ENCODE measurements at places on chromosomes 5 and 9.
A peak's percentile ranks its signal among the peaks of the same experiment; 100 is the strongest.

DNA sequence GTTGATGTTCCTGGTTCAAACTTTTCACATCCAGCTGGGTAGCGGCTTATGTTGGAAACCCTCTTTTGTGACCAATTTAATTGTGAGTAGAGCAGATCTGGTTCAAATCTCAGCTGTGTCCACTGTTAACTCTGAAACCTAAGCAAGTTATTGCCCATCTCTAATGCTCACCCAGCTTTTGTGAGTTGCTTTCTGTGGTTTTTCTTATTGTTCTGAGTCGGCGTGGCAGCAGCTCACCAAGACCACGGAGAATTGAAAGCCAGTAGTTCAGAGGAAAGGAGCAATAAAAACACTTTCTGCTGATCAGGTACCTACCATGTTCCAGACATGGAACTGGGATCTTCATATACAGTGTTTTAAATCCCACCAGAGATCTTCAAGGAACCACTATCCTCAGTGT, 114.4 kb downstream of the DOCK2 start:
- DNase-seq: no peak

DNA sequence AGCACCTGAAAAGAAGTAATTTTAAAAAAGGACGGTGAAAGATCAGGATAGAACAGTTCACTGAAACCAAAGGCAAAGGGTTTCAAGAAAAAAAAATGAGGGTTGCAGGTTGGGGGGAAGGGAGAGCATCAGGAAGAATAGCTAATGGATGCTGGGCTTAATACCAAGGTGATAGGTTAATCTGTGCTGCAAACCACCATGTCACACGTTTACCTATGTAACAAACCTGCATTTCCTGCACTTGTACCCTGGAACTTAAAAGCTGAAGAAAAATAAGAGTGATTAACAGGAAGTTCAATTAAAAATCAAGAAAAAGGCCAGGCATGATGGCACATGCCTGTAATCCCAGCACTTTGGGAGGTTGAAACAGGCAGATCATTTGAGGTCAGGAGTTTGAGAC, 44.1 kb upstream of the RNF38 start:
- DNase-seq: no peak

DNA sequence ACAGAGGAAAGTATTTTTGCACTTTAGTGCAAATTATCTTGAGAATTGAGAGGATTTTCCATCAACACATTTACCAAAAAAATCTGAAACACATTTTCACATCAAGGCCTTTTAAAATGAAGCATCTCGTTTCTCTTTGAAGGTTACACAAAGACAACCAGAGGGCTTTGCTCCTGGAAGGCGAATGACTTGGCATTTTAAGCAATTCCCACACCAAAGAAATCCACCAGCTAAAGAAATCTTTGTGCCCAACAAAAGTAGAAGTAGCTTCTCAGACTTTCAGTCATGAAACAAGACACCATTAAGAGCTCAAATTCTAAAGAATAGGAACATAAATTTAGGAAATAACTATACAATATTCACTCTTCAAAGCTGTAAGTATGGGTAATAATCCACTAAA, 59.9 kb downstream of the HABP4 start:
- DNase-seq: no peak

DNA sequence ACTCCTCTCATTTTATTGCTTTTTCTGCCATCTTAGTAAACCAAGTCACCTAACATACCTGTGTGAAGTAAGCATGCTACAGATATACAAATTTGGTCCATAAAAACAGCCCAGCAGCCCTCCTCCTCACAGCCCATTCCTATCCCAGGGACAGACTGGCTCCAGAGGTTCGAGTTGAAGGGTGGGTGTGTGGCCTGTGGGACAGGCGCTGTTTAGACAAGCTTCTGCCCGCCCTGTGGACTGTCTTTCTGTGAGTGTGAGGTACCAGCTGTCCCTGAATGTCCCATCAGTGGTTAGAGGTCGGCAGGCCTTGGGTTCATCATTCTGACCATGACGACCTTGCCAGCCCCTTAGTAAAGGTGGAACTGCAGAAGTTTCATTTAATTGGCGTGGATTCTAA, 82.0 kb downstream of the WNK2 start:
- DNase-seq: no peak

DNA sequence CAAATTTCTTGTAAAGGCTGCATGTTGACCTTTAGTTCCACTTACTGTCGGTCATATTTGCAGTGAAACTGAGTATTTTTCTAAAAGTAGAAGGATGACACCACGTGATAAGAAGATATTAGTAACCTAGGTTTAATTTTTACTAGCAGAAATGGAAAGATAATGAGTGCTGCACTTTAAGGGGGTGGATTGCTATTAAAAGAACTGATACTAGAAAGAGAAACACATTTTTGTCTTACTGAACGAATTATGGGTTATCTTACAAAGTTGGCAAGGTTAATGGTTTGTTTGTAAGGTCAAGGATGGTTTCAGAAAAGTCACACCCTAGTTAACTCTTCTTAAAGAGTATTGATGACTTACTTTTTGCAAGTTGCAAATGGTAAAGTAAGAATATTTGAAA, 2.4 kb downstream of the MACIR start:
- DNase-seq: no peak

- no peak for DNase-seq
Observed at GRCh38 chr5:175516933-175517823, 38.8 kb downstream of the SFXN1 start.

GRCh38 chr5:58891086-58891970, 308.5 kb downstream of the RAB3C start:
- peak; percentile 38 for DNase-seq

DNA sequence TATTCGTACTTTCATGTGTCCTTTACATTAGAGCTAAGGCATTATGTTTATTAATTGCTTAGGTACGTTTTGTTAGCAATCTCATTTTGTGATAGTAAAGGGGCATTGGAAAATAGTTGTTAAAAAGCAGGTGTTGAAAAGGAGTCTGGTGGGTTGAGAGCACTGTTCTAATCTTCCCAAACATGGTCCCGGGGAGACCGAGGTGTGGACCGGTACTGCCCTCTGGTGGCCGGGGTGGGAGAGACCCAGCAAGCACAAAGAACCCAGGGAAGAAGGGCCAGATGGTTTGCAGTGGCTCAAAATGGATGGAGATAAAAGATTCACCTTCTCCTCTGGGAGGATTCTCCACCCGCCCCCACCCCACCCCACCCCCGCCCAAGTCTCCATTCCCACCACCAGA, 26.1 kb downstream of the IDNK start:
- no peak for DNase-seq

GRCh38 chr5:40405230-40405629, 274.5 kb upstream of the PTGER4 start:
- DNase-seq: no peak

DNA sequence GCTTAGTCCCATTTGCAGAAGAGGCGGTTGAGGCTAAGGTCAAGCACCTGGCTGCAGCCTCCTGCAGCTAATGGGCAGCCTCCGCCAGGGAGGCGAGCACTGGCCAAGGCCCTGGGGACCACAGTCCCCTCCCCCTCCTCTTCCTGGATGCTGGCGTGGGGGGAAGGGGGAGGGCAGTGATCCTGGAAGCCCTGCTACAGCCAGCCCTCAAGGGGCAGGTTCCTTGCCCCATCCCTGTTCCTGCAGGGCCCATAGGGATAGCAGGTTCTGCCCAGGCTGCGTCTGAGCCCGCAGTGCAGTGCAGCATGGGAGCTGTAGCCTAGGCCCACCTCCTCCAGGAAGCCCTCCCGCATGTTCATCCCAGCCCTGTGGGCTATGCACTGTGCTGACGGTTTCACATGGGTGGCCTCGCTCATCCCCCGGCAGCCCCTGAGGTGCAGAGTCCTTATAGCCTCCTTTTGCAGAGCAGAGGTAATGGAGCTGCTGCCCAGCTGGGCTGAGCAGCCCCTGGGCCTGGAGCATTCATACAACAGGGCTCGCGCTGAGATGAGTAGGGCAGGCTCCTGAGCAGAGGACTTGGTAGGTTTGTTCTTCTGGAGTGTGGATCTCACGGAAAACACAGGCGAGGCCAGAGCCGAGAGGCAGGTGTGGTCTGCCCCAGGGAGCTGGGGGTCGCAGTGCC, 36.0 kb downstream of the KCNT1 start:
- DNase-seq: no peak

GRCh38 chr9:127931092-127931881, 710 bp upstream of the PIP5KL1 start:
- peak; percentile 87 for DNase-seq

- DNase-seq: no peak
Observed at GRCh38 chr5:157920828-157921170, 61.9 kb upstream of the CLINT1 start.

DNA sequence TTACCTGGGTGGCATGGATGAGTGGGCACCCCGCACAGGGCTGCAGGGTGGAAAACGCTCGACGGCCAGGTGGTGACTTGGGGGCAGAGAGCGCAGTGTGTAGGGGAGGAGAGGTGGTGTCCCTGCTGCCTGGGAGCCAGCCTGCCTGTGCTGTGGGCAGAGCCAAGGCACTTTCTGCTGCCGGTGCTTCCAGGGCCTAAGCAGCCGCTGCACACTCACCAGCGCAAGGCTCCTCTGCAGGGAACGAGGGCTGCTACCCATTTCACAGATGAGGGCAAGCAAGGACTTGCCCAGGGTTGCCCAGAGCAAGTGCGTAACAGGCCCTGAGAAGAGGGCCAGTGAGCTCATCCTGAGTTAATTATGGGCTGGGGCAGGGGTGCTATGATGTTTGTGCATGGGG, 62.5 kb downstream of the CRB2 start:
- no peak for DNase-seq

DNA sequence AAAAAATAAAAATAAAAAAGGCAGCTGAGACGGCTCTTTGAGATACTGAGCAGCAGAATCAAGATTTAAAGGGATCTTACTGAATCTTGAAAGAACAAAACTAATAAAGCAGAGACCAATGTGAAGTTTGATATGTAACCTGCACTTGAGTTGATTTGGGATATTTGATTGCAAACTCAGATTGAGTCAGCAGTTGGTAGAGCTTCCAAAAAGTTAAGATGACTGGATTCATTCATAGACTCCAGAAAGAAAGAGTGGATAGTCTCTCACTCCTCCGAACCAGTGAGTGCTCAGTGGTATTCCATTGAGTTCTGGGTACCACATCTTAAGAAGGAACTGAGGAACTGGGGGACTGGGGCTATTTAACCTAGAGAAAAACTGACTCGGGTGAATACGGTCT, 52.7 kb upstream of the TESK1 start:
- no peak for DNase-seq
